ENCODE measurements at places on chromosomes 16 and 17. TPM values are rescaled to one million over a fixed set of nuclear protein-coding genes. Genes with fewer than 3 reads are reported as not detected.
A peak's percentile ranks its signal among the peaks of the same experiment; 100 is the strongest.

DNA sequence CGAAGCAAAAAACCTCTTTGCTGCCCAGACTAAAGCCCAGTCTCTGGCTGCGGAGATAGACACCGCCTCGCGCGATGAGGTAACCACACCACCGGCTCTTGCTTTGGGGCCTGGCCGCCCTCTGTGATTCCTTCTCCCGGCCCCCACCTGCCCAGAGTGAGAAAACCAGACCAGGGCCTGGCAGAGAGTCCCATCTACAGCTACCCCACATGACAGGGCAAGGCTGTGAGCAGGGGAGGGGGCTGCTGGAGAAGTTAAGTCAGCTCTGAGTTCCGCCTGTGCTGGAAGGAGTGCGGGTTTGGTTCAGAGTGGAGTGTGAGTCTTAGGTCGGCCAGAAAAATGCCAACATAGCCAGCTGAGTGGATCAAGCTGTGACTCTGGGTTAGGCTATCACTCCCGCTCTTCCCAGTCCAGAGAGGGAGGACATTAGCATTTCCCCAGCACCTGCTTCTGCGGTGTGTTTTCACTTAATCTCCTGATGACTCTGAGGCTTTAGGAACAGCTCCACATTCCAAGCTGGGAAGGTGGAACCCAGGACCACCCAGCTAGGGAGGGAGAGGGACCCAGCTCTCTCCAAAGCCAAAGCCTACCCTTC is 139.0 kb downstream of the RAB11FIP4 start:
- H3K27ac ChIP-seq = no peak overlapping the region
- no peak for DNase-seq

GRCh38 chr17:70771804-70772386 is 602.6 kb downstream of the KCNJ2 start:
- H3K4me1 ChIP-seq = no peaks in the 10 kb centered on the region
- no peaks in the 10 kb centered on the region for H3K27me3 ChIP-seq
- no peaks in the 10 kb centered on the region for H3K36me3 ChIP-seq
- no peak for DNase-seq
- no peak overlapping the region for H3K27ac ChIP-seq
- no peak overlapping the region for H3K4me3 ChIP-seq

DNA sequence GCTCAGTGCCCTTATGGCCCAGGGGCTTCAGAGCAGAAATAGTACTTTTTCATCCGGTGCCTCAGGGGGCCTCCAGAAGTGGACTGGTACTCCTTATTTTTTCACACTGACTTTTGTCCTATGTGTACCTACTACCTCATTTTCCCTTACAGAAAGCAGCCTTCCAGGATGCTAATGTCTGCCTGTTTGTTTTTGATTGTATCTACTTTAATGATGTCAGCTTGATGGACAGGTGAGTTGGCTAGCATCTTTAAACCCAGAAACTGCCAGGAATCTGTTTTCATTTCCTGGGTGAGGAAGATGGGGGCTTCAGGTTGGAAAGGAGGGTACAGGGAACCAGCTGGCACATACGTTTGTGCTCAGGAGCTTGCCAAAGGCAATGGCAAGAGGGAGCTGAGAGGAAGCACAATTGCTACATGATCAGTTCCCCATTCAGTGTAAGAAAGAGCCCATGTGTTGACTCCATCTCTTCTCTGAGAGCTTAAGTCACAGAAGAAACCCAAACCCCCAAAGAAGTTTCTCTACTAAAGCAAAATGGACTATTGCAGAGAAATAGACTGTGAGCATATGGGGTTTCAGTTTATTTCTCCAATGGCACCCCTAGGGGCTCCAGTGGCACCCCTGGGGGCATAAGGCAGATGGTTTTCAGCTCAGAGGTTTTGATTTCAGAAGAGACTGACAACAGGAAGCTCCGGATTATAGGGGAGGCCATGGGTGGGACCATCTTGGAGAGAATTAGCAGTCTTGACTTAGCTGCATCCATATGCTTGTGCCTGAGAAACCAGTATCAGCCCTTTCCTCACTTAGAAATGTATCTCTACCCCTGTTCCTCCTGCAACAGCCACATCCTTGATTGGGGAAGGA is 16.3 kb downstream of the LIG3 start:
- peaks cover 4% of the 10 kb centered on the region for H3K4me1 ChIP-seq
- no peak overlapping the region for H3K4me3 ChIP-seq
- peaks cover 78% of the 10 kb centered on the region for H3K36me3 ChIP-seq
- no peak for DNase-seq
- no peaks in the 10 kb centered on the region for H3K27me3 ChIP-seq
- H3K27ac ChIP-seq = no peak overlapping the region

- H3K27me3 ChIP-seq = peaks cover 2% of the 10 kb centered on the region
- H3K27ac ChIP-seq = no peak overlapping the region
- no peak overlapping the region for H3K4me3 ChIP-seq
- H3K4me1 ChIP-seq = no peaks in the 10 kb centered on the region
Measured at GRCh38 chr17:35947156-35947585, 3.7 kb upstream of the LYZL6 start.

Gene ULK2
- 3.0 TPM for total RNA-seq

- H3K4me3 ChIP-seq = no peak overlapping the region
- no peak for DNase-seq
- H3K36me3 ChIP-seq = peaks cover 45% of the 10 kb centered on the region
Measured at GRCh38 chr17:1802429-1802828, 27.3 kb downstream of the SMYD4 start.

DNA sequence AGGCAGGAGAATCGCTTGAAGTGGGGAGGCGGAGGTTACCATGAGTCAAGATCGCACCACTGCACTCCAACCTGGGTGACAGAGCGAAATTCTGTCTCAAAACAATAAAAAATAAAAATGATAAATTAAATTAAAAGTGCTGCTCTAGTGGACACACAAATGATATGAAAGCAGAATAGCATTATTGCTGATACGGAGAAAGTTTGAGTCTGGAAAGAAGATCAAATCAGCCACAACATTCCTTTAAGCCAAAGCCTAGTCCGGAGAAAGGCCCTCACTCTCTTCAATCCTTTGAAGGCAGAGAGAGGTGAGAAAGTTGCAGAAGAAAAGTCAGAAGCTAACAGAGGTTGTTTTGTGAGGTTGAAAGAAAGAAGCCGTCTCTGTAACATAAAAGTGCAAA is 15.1 kb upstream of the CSF3 start:
- no peak for DNase-seq
- H3K27ac ChIP-seq = no peak overlapping the region
- H3K4me1 ChIP-seq = no peaks in the 10 kb centered on the region
- no peak overlapping the region for H3K4me3 ChIP-seq

GRCh38 chr17:11857006-11857405 is 140.3 kb downstream of the ZNF18 start:
- no peak for DNase-seq
- H3K36me3 ChIP-seq = no peaks in the 10 kb centered on the region
- no peaks in the 10 kb centered on the region for H3K27me3 ChIP-seq
- H3K4me1 ChIP-seq = no peaks in the 10 kb centered on the region
- H3K27ac ChIP-seq = no peak overlapping the region

Gene PLLP
- not detected for total RNA-seq

GRCh38 chr16:48295488-48296281 is 48.3 kb upstream of the ABCC11 start:
- H3K4me3 ChIP-seq = no peak overlapping the region
- H3K36me3 ChIP-seq = peaks cover 72% of the 10 kb centered on the region
- DNase-seq = no peak
- no peaks in the 10 kb centered on the region for H3K4me1 ChIP-seq
- H3K27ac ChIP-seq = no peak overlapping the region

DNA sequence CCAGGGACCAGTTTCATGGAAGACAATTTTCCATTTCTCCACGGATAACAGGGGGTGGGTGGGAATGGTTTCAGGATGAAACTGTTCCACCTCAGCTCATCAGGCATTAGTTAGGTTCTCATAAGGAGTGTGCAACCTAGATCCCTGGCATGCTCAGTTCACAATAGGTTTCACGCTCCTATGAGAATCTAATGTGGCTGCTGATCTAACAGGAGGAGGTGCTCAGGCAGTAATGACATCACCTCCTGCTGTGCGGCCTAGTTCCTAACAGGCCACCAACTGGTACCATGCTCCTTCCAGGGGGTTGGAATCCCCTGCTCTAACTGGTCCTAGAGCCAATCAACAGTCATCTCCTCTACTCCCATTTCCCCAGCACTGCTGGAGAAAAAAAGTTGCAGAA is 19.9 kb downstream of the TEX14 start:
- peaks cover 12% of the 10 kb centered on the region for H3K27me3 ChIP-seq
- no peak for DNase-seq
- H3K4me3 ChIP-seq = no peak overlapping the region
- no peak overlapping the region for H3K27ac ChIP-seq

GRCh38 chr16:55291847-55292246 is 32.2 kb upstream of the IRX6 start:
- H3K27ac ChIP-seq = no peak overlapping the region
- H3K4me3 ChIP-seq = no peak overlapping the region
- DNase-seq = no peak
- no peaks in the 10 kb centered on the region for H3K4me1 ChIP-seq
- peaks cover 1% of the 10 kb centered on the region for H3K27me3 ChIP-seq

DNA sequence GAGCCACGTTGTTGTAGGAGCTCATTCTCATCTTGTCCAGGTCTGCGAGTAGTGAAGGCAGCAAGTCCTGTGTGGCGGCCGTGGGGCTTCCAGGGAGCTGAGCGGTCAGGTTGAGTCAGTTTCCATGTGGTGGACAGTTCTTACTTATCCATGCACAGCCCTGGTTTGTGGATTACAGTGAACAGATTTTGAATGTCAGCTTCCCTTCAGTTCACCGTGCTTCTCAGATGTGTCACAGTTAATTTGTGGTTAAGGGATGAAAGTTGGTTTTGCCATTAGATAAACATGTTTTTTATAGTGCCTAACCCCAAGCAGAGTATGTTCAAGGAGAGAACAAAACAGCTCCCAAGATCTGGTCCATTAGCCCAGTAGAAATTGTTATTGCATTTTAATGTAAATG is 103.1 kb downstream of the RPTOR start:
- H3K27ac ChIP-seq = no peak overlapping the region
- H3K4me1 ChIP-seq = peaks cover 16% of the 10 kb centered on the region
- no peak overlapping the region for H3K4me3 ChIP-seq
- no peak for DNase-seq
- H3K36me3 ChIP-seq = peaks cover 19% of the 10 kb centered on the region

DNA sequence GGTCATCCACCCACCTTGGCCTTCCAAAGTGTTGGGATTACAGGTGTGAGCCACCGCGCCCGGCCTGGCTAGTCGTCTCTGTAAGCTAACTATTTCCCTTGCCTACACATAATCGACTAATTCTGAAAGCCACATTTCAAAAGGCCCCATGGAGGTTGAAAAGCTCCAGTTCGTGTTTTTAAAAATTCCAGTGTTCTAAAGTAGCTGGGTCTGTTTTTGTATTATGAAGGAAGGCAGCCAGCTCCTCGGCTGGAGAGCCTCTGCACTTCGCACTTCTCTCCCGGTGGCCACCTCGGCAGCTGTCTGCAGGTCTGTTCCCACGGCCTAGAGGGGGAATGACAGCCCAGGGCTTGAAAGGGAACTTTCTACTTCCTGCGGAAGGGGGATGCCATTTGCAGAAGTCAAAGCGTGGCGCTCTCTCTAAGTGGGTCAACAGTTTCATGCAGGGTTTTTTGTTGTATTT is 16.9 kb downstream of the HASPIN start:
- no peaks in the 10 kb centered on the region for H3K27me3 ChIP-seq
- H3K4me1 ChIP-seq = peaks cover 30% of the 10 kb centered on the region
- peak overlapping the region; percentile 81 for H3K27ac ChIP-seq
- H3K4me3 ChIP-seq = peak overlapping the region; percentile 50
- no peak for DNase-seq

Gene CDH16
- not detected for total RNA-seq

GRCh38 chr16:13291591-13292333 is 390.4 kb downstream of the SHISA9 start:
- DNase-seq = no peak
- H3K4me3 ChIP-seq = no peak overlapping the region
- H3K27ac ChIP-seq = no peak overlapping the region
- no peaks in the 10 kb centered on the region for H3K36me3 ChIP-seq

- peaks cover 65% of the 10 kb centered on the region for H3K36me3 ChIP-seq
- peaks cover 16% of the 10 kb centered on the region for H3K4me1 ChIP-seq
- DNase-seq = no peak
- H3K27me3 ChIP-seq = no peaks in the 10 kb centered on the region
- H3K4me3 ChIP-seq = no peak overlapping the region
Measured at GRCh38 chr16:57066625-57067024, 25.8 kb upstream of the CPNE2 start.

Gene NPTX1
- 0.20 TPM for total RNA-seq

Gene BCAS3
- total RNA-seq = 25.8 TPM

Gene EFNB3
- total RNA-seq = not detected

DNA sequence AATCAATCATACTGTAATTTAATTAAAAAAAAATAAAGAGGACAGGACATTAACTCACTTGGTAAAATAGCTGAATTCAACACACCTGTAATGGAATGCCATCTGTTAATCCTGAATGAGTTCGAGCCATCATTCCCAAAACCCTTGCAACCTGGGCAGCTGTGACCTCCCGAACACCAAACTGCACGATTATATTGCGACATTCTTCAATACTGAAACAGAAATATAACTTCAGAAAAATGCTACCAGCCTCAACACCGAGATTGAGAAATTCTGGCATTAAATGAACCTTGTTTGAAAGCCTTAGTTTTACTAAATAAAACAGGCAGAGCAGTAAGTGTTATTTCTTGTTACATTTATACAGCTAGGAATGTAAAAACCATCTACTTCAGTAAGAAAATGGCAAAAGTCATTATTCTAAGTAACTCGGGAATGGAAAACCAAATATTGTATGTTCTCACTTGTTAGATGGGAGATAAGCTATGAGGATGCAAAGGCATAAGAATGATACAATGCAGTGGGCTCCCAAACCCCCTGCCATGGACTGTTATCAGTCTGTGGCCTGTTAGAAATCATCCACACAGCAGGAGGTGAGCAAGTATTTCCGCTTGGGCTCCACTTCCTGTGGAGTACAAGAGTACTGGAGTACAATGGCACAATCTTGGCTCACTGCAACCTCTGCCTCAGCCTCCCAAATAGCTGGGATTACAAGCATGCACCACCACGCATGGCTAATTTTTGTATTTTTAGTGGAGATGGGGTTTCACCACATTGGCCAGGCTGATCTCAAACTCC is 46.5 kb downstream of the CNOT1 start:
- no peak overlapping the region for H3K4me3 ChIP-seq
- no peak for DNase-seq
- no peak overlapping the region for H3K27ac ChIP-seq
- no peaks in the 10 kb centered on the region for H3K27me3 ChIP-seq
- no peaks in the 10 kb centered on the region for H3K4me1 ChIP-seq

DNA sequence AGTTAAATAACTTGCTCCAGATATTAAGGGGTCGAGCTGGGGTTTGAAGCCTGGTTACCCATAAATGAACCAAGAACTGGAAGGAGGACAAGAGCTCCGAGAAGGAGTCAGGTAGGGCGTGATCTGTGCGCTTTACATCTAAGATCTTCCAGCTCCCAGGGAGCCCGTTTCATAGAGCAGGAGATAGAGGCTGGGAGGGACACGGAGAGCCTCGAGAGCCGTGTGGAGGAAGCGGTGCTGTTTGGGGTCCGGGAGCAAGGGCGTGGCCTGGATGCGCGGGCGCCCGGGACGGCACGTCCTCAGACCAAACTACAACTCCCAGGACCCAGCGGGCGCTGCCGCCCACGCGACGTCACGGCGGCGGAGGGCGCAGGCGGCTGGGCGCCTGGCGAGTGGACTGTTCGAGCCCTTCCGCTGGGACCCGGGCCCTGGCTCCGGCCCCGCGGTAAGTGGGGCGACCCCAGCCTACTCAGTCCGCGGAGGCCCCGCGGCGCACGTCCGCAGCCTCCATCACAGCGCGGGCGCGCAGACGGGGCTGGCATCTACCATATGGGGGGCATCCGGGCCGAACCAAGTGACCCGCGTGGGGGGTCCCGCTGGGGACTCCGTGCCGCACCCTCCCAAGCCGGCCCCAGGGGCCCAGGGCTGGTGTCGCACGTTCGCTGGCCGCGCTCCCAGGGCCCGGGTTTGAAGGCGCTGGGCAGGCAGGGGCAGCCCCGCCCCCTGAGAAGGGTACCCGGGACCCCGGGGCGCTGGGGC is at the start of gene BCKDK:
TSS of gene BCKDK (plus strand) at position 352 of the 759 bp plus-strand sequence. CDS start 838 bp downstream, outside the sequence.
- peaks cover 32% of the 10 kb centered on the region for H3K36me3 ChIP-seq
- H3K4me1 ChIP-seq = peaks cover 19% of the 10 kb centered on the region
- H3K4me3 ChIP-seq = peak within 1 kb of the TSS; percentile 83
- H3K27ac ChIP-seq = peak within 1 kb of the TSS; percentile 77
- no peaks in the 10 kb centered on the region for H3K27me3 ChIP-seq
